Uterine smooth muscle cell (primary cell): ENCODE measurements at places on chromosomes 16 and 17. TPM values are rescaled to one million over a fixed set of nuclear protein-coding genes. Genes with fewer than 3 reads are reported as not detected.

CCT6B gene
- total RNA-seq, result 0.66 and 1.2 TPM in 2 replicates

SYCE1L gene
- total RNA-seq, result not detected in 2 replicates

TBX6 gene
- total RNA-seq, result 0.11 and 0.12 TPM in 2 replicates

TANC2 gene
- total RNA-seq, result 13.2 and 33.7 TPM in 2 replicates

PLCG2 gene
- total RNA-seq, result 0.77 and 1.5 TPM in 2 replicates

PPL gene
- total RNA-seq, result 0.44 and 0.75 TPM in 2 replicates

KRT12 gene
- under 0.01 TPM in 1 of 2 replicates, not detected in the other for total RNA-seq

MYH2 gene
- total RNA-seq, result under 0.01 and 0.12 TPM in 2 replicates

ZP2 gene
- total RNA-seq, result not detected in 2 replicates

TEX14 gene
- under 0.01 and 0.11 TPM in 2 replicates for total RNA-seq

KCNAB3 gene
- 0.75 and 1.00 TPM in 2 replicates for total RNA-seq

GP1BA gene
- total RNA-seq, result not detected in 2 replicates

PHF23 gene
- total RNA-seq, result 42.5 and 45.5 TPM in 2 replicates

ITGAL gene
- not detected in 2 replicates for total RNA-seq

MRPL10 gene
- 21.4 and 22.5 TPM in 2 replicates for total RNA-seq

TRAP1 gene
- 83.5 and 106 TPM in 2 replicates for total RNA-seq

GPR179 gene
- total RNA-seq, result under 0.01 TPM in 1 of 2 replicates, not detected in the other
